ENCODE measurements at places on chromosomes 1 and 21.

GRCh38 chr1:48817505-48818114 is 40.9 kb upstream of the BEND5 start:
- peak; percentile 72 for DNase-seq

GRCh38 chr1:165632152-165632469 is 1.1 kb downstream of the MGST3 start:
- no peak for DNase-seq

GRCh38 chr21:14995695-14996490 is 68.9 kb downstream of the NRIP1 start:
- DNase-seq = no peak

DNA sequence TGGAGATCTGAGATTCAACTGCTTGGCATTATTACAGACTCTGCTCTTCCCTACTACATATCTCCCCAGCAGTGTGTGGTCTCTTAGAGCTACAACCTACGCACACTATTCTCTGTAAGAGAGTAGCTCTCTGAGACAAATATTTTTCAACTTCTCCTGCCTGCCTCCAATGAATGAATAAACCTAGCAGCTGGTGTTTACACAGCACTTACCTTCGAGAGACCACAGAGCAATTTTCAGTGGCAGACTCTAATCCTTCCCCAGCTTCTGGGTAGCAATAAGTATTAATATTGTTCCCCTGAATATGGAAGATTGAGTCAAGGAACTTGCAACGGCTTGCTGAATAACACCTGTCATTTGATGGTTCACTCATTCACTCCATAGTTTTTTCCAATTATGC is 350.9 kb upstream of the SPAG17 start:
- DNase-seq = no peak

DNA sequence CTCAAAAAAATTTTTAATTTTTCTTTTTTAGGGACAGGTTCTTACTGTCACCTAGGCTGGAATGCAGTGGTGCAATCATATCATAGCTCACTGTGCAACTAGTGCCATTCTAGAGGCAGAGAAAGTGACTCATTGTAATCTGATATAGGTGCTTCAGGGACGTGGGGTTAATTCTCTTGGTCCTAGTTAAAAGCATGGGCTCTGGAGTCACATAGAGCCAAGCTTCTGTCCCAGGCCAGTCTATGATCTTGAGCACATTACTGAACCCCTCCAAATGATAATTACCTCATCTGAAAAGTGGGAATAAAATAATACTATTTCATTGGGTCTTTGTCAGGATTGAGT is 1.1 kb upstream of the ADIPOR1 start:
- DNase-seq = no peak

DNA sequence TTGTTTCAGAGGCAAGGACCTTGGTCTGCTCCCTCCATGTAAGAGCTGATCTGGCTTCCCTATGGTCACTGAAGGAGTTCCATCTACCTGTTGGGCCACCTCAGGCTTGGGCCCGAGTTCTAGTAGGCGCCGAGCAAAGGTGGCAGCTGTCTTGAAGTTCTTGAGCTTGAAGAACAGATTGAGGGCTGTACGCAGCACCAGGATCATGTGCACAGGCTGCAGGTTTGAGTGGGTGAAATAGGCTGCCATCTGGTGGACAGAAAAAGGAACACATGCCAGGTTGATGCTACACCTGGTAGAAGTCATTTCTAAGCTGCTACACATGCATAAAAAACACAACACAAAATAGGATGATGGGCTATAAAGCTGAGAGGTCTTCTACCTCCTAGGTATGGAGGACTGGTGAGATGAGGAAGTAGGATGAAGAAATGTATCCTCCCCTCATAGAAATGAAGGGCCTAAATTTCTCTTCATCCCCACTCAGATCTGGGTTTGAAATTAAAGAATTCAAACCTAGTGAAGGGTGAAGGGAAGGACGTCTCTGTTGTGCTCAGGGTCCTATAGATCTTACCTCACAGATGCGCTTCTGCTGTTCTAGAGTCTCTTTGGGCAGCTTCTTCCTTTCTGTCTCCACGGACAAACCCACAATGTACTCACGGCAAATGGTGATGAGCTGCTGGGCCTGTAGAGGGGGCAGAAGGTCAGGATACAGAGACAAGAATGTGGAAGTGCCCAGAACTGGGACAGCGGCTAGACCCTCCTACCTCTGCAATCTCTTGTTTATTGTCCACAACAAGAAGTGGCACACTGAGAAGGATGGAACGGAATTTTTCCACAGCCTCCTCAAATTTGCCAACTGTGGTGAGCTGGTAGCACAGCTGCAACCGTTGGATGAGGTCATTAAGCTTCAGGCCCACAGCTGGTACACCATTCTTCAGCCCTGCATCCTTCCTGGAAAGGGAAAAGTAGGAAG is 6.6 kb upstream of the PEX19 start:
- peak; percentile 74 for DNase-seq

DNA sequence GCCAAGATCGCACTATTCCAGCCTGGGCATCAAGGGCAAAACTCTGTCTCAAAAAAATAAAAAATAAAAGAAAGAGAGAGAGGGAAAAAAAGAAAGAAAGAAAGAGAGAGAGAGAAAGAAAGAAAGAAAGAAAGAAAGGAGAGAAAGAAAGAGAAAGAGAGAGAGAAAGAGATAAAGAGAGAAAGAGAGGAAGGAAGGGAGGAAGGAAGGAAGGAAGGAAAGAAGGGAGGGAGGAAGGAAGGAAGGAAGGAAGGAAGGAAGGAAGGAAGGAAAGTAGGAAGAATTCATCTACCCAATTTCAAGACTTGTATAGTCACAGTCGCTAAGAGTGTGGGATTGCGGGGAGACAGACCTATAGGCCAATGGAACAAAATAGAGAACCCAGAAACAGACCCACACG is 290.6 kb downstream of the NPHP4 start:
- no peak for DNase-seq

GRCh38 chr1:196951711-196952394 is 8.3 kb downstream of the CFHR2 start:
- DNase-seq = no peak

- DNase-seq = peak; percentile 39
Measured at GRCh38 chr1:42420911-42421585, 34.8 kb downstream of the ZMYND12 start.

GRCh38 chr21:37424396-37424795 is 57.8 kb downstream of the DYRK1A start:
- DNase-seq = no peak

DNA sequence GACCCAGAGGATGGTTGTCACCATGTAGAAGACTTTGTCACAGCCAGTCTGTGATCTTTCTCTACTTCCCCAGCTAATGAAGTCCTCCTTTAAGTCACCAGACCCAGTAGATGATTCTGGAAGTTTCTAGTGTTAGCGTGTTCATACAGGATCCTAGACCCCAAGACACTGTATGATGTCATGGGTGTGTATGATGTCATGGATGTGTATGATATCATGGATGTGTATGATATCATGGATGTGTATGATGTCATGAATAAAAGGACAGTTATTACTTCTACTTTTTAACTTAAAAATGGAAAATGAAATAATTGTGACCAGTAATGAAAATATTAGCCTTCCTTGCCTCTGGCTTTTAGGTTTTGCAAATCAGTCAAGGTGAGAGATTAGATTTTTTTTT is 260.0 kb downstream of the FMN2 start:
- DNase-seq = no peak

Measured in head of caudate nucleus (tissue), 42 donors.